ENCODE measurements at places on chromosomes 5 and 9. TPM values are rescaled to one million over a fixed set of nuclear protein-coding genes. Genes with fewer than 3 reads are reported as not detected.

C5orf63 gene
- total RNA-seq: 3.9 TPM

DNA sequence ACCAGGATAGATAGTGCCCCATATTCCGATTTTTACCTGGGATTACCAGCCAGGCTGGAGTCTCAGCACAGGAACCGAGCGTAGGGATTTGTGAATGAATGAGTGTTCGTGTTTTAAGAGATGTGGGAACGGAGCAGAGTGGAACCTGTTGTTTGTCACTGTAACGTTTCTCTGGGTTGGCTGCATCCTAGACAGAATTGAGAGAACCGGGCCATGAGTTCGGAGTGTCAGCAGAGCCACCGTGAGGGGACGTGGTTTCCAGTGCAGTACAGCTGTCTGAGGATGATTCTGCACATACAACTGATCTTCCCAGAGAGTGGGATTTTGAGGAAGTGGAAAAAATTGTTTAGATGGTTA lies 1.2 kb downstream of the PDE8B start:
- no peak for DNase-seq

DNA sequence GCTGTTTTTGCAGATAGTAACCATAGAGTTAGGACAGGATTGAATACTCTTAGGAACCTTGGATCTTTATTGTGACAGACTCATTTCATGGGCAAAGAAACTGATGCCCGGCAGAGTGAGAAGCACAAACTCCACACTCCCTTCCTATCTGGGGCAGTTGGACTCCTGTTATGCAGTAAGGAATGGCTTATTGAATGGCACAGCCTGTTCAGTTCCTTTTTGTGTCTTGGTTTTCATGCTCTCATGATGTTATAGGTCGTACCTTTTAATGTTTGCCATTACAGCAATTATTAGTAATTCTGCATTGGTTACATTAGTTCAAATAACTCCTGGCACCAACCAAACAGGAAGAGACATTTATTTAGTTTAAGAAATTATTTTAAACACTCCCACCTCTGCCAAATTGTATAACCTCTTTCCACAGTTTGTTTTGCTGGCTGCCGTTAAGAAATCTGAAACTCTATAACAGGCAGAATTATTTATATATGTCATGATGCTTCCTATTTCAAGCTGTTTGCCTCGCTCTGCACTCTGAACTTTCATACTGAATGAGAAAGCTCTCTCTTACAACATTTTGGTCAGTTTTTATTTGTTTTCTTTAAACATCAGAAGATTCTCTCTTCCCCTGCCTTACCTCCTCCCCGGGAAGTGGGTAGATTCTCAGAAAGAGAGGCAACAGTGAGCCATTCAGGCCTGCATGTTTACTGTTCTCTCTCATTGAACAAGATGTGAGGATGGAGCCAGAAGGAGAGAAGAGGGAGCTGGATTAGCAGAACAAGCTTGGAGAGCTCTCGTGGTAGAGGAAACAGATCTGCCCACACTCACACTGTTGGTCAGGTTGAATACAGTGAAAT lies 144.4 kb downstream of the ARHGEF28 start:
- no peak for DNase-seq

- no peak for DNase-seq
Measured at GRCh38 chr9:69121155-69122081, 52.7 kb upstream of the TJP2 start.

DNA sequence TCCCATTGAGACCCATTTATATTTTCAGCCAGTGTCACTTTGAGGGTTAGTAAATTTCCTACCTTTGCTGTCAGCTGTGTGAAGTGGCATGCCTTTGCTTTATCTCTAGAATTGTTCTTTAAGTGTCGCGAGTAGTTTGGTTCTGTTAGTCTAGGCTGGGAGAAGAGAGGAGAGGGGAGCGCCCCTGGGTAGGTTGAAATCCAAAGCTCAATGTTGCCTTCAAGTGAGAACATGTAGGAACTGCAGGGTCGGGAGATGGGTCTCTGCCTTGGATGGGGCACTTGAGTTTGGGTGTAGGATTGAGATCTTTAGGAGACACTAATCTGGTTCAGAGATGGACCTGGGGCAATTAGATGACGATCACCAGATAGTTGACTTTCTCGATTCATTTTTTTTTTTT lies 46.3 kb downstream of the STC2 start:
- no peak for DNase-seq

FOXD4 gene
- total RNA-seq: 1.1 TPM

All from sigmoid colon (tissue), 7 donors.